ENCODE measurements at places on chromosomes 5 and 9. TPM values are rescaled to one million over a fixed set of nuclear protein-coding genes. Genes with fewer than 3 reads are reported as not detected.

The RMRP gene
- 4,811 TPM for total RNA-seq

The KIF24 gene
- 5.3 TPM for total RNA-seq

The ZDHHC11 gene
- 24.1 TPM for total RNA-seq

The CTXN3 gene
- total RNA-seq: not detected

The NUTM2G gene
- not detected for total RNA-seq

The IFNA13 gene
- not detected for total RNA-seq

The PCDHA13 gene
- total RNA-seq: not detected

The EDIL3 gene
- total RNA-seq: not detected

The PCDHGA3 gene
- 0.34 TPM for total RNA-seq

All from T-helper 1 cell treated with Interleukin-12 subunit alpha and Interleukin-12 subunit beta and Interleukin-4 antibody, amounts not matched to agents 30 ng/mL and 1 ng/mL, for 36 hours (primary cell).